ENCODE measurements at places on chromosomes 2 and 18.

DNA sequence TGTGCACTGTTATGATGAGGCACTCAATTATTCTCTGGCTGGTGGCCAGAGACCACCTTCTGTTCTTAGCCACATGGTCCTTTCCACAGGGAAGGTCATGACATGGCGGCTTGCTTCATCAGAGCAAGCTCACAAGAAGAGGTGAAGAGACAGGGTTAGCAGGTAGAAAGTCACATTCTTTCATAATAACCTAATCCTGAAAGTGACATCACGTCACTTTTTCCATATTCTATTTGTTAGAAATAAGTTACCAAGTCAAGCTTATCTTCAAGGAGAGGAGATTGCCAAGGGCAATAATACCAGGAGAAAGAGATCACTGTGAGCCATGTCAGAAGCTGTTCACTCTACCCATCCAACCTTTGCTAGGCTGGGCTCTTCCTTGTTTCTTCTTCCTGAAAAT is 139.4 kb downstream of the OSR1 start:
- no peak for DNase-seq

GRCh38 chr2:140392824-140393223 is 1612.6 kb upstream of the NXPH2 start:
- no peak for DNase-seq

GRCh38 chr2:210262036-210262435 is 36.8 kb upstream of the ACADL start:
- DNase-seq = no peak

- DNase-seq = no peak
Observed at GRCh38 chr18:80159713-80160636, 50.9 kb downstream of the ADNP2 start.

DNA sequence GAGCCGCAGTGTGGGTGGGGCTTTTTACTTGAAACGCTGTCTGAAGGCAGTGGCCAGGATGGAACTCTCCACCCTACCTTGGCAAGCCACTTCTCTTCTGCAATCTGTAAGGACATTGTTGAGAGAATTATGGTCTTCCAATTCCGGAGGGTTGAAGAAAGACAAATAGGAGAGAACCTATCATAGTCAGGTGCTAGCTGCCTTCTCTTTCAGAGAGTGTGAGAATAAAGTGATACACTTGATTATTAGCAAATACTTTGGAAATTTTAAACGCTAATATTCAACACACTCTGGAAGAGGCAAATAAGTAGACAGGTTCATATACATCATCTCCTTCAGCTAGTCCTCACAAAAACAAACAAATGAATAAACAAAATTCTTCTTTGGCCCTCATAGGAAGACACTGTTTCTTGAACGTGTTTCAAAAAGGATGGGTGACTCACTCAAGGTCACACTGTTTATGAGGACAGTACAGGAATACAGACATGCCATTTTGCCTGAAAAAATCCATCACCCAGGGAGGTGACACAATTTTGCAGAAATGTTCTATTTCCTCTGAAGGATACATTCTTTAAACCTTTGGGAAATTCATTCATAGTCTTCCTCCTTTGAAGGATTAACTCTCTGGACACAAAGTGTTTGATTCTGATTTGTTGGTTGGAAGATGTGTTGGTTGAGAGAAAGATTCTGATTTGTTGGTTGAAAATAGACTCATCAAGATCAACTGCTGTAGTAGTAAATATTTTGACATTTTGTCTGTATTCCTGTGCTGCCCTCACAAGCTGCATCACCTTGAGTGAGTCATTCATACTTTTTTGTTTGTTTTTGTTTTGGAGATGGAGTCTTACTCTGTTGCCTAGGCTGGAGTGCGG is 2.2 kb upstream of the IL1RN start:
- DNase-seq = no peak

DNA sequence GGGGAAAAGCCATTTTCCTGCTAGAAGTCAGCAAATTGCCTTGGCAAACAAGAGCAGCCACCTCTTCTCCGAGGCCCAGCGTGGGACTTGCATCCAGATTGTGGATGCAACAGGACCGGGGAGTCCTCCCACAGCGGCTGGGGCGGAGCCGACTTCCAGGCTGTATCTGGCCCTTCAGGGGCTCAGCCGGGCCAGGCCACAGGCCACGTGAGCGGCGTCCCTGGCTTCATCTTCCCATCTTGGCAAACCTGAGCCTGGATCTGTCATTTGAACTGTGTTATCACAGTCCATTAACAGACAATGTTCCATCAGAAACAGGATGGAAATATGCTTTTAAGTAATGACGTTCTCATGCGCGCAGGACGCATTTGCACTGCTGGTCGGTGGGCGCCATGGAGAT is 483.5 kb upstream of the SALL3 start:
- DNase-seq = no peak

- no peak for DNase-seq
Observed at GRCh38 chr2:126634273-126634861, 21.6 kb upstream of the GYPC start.

GRCh38 chr2:222861411-222862105 is 722 bp downstream of the ACSL3 start:
- peak; percentile 17 for DNase-seq

DNA sequence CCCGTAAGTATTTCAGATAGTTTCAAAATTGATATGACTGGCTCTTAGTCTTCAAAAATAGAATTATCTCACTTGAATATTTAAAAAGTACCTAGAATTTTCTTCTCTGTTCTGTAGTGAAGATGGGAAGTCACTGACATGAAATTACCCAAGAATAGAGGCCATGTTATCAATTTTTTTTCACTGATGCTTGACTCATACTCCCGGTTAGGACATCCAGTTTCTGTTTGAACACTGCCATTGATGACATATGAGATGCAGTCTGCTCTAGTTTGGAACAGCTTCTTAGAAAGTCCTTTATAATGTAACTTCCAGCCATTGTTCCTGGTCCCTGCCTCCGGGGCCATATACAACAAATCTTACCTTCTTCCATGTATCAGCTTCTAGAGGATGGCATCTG is 26.0 kb downstream of the MAP3K20 start:
- no peak for DNase-seq

All from activated CD4-positive, alpha-beta T cell treated with anti-CD3 and anti-CD28 coated beads for 1 hour (primary cell).